Head of caudate nucleus (tissue), 42 donors: ENCODE measurements at places on chromosomes 4 and X.

- no peak for DNase-seq
These were observed 58.2 kb upstream of the MXD4 start for GRCh38 chr4:2320152-2320551.

DNA sequence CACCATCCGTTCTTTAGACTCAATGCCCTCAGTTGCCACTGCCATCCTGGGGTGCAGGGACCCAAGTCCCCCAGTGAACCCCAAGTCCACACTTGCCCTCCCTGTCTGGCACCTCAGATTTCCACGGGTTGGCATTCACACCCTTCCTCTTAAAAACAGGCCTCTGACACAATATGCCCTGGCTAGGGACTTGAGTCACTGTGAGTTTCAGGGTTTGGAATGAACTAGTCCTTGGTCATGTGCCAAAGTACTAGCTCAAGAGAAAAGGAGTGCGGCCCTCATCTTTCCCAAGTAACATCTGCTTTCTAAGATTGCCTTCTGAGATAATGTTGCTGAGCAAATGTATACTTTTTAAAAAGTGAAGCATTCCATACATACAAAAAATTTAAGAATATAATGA is 134.0 kb downstream of the MID1 start:
- DNase-seq = no peak

DNA sequence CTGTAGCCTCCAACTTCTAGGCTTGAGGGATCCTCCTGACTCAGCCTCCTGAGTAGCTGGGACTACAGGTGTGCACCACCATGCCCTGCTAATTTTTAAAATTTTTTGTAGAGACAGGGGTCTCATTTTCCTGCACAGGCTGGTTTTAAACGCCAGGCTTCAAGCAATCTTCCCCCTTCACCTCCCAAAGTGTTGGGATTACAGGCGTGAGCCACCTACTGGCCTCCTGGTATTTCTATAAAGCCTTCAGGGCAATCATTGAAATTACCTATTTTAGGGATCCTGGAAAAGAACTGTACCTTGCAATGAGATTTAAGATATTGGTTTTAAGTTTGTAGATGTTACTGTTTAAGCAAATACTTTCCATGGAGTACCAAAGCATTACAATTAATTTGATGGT is 13.5 kb upstream of the PLS3 start:
- no peak for DNase-seq

DNA sequence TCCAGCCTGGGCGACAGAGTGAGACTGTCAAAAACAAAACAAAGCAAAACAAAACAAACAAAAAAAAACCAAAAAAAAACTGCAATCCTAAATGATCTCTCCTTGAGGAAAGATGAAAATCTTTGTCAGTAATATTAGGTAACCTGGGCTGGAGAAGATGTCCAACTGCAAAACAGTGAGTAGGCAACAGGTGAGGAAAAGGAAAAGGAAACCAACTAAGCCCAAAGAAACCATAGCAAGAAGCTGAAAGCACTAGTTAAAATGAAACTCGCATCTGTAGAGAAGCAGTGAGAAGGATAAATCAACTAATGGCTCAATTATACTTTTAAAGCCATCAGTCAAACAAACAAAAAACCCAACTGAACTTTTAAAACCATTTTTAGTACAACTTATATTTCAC is 54.2 kb downstream of the ENOX2 start:
- no peak for DNase-seq

DNA sequence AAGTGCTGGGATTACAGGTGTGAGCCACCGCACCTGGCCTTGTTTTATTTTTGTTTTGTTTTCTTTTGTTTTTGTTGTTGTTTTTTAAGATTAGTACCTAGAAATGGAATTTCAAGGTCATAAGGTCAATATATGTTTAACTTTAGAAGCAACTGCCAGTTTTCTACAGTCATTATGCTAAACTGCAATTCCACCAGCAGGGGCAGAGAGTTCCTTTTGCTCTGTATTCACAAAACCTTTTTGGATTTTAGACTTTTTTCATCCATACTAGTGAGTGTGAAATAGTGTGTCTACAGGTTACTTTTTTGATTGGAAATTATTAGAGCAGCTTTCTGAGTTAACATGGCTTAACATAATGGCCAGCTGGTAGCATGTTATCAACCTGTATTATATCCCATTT is 580.6 kb downstream of the TRIML1 start:
- DNase-seq = no peak

GRCh38 chr4:187209921-187210613 is 486.4 kb upstream of the FAT1 start:
- DNase-seq = no peak

GRCh38 chr4:82124932-82125786 is 248.6 kb downstream of the HNRNPD start:
- DNase-seq = no peak

DNA sequence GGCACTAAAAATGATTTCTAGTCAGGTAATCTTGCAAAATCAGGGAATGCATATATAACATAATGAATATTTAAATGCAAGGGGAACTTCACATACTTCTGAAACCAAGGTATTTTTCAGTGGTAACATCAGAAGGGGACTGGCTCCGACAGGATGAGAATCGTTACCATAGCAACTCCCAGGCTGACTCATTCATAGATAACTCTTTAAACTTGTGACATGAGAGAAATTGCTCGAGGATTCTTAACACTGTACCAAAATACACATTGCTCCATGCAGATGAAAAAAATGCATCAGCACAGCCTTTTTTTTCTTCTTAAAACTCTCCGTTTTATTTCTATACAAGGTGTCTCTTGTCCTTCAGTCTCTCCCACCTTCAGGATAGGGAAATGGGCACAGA is 114.3 kb downstream of the GABRB1 start:
- no peak for DNase-seq

DNA sequence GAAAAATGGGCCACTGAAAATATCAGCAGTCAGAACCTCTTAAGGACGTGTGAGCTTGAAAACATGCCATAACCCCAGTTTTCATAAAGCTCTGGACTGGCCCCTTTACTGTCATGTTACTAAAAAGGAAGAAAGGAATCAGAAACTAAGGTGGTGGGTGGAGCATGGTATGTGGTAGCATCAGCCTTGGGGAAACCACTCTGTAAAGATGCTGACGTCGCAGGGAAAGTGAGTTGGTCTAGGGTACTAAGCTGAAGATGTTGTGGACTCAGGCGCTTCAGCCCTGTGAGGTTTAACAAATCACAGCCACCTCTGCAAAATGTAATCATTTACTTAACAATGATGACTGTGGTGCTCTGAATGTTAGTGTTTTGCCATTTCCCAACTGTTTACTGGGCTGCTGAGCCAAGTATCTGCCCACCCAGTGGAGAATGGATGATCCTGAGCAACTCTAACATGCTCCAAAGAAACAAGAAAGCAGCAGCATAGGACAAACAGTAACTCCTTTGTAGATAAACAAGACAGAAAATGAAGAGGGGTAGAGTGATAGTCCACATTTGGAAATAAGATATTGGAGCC is 33.4 kb downstream of the C4orf54 start:
- no peak for DNase-seq

DNA sequence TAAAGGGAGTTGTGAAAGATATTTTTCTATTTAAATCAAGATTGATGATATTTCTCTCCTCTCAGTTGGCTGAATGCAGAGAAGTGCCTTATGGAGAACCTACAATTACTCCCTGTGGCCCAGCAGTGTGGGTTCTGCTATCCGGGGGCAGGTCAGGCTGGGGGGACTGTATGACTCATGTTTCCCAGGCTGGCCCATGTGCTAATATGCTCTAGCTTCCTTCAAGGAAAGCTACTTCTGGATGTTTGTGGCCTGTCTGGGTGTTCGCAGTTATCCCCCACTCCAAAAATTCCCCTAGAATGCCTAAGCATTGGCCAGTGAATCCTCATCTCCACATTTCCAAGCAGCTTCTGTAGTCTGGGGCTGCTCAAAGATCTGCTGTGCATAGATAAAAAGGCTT is 58.9 kb upstream of the SPP1 start:
- DNase-seq = peak; percentile 17

DNA sequence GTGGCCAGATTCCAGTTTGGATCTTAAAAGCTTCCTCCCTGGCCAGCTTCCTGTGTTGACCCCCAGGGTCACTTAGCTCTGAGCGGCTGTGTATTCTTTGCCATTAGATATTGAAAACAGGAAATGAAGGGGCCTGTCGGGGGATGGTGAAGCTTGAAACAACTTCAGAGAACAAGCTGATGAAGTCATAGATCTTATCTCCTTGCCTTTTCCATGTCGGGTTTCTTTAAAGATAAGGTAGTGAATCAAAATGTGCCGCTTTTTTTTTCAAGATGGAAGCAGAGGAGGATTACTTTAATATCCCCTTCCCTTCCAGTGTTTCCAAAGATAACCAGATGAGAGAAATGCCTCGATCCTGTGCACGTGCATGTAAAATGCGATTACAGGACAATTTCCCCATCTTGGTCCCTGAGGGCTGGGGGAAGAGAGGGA is 508.5 kb downstream of the MID1IP1 start:
- DNase-seq = no peak

- DNase-seq = no peak
These were observed 19.7 kb upstream of the ABCG2 start for GRCh38 chr4:88177983-88178625.

DNA sequence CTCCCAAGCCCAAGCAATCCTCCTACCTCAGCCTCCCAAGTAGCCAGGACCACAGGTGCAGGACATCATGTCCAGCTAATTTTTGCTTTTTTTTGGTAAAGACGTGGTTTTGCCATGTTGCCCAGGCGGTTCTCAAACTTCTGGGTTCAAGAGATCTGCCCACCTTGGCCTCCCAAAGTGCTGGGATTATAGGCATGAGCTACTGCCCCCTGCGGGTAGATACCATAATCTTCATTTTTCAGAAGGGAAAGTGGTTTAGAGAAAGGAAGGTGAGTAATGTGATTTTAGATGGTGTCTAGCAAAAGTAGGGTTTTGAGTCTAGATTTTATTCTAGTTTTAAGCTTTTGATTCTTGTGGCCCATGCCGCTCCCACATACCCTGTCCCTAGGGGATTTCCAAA is 205.3 kb upstream of the CLNK start:
- DNase-seq = no peak

DNA sequence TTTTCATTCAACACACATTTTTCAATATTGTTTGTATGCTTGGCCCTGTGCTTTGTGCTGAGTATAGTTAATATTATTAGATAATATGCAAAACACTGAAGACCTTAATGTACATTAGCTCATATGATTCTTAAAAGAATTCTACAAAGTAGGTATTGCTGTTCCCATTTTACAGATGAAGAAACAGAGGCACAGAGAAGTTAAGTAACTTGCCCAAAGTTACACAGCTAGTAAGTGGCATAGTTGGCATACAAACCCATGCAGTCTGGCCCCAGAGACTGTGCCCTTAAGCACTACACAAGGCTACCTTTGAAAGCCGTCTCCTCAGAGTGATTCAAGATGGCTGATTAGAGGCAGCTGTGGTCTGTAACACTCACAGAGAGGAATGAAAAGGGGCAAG is 293.4 kb upstream of the F9 start:
- no peak for DNase-seq
